Ascending aorta (tissue), 2 donors: ENCODE measurements at places on chromosomes 7 and 10.

- no peak for DNase-seq
Observed at GRCh38 chr7:106840342-106840741, 24.7 kb upstream of the PIK3CG start.

GRCh38 chr7:116172353-116172752, 38.0 kb upstream of the TES start:
- DNase-seq = no peak

DNA sequence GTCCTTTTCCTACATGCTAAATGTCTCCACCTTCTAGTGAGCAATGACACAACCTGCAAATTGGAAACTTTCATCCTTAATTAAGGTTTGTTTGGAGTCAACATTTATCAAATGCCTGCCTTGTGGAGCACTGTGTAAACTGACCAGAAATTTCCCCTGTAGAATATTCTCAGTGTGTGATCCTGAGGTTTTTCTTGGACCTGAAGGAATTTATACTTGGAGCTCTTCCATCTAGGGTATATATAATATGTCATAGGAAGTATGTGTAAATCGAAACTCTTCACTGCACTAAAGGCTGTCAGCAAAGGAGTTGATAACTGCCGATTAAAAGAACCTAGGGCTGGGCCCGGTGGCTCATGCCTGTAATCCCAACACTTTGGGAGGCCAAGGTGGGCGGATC, 152.4 kb downstream of the NSUN6 start:
- DNase-seq = no peak

DNA sequence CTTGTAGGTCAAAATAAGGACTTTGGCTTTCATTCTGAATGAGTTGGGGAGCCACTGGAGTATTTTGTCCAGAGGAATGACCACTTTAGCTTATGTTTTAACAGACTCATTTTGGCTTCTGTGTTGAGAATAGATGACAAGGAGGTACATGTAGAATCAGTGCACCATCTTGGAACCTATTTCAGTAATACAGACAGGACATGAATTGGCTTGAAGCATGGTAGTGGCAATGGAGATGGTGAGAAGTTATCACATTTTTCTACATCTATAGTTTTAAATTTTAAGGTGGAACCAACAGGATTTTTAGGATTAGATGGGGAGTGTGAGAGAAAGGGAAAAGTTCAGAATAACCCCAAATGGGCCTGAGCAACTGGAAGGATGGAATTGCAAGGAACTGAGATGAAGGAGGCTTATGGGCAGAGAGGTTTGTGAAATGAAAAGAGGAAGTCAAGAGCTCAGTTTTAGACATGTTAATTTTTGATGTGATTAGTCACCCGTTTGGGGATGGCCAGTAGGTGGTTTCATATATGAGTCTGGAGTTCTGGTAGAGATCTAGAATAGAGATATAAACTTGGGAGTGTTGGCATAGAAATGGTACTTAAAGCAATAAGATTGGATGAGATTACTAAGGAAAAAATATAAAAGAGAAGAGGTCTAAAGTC, 89.2 kb upstream of the JAZF1 start:
- no peak for DNase-seq
